Stimulated activated CD4-positive, alpha-beta T cell treated with anti-CD3 and anti-CD28 coated beads, TNF-alpha, amount 100 ng/mL, for 4 hours (primary cell): ENCODE measurements at places on chromosomes 7 and 10.

- no peak for DNase-seq
These were observed 103.5 kb downstream of the RPS24 start for GRCh38 chr10:78137147-78137546.

DNA sequence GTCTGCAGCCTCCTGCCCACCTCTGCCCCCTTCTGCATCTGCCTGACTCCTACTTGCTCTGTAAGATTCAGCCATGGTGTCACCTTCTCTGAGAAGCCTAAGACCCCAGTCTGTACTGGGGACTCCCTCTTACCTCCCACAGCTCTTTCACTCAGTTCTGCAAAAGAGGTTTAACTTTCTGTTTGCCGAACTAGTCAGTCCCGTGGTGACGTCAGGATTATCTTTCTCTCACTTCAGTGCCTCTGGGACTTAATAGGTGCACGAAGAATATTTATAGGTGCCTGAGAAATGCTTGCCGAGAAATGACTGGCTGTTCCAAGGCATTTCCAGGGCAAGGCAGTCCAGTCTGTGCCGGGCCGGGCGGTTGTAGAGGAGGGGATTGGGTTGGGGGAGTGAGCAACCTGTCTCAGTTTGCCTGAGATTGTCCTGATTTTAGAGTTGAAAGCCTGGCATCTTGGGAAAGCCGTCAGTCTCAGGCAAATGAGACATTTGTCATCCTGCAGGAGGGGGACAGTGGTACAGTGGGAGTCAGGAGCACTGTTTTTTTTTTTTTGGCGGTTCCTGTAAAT, 227.5 kb upstream of the NPVF start:
- DNase-seq: no peak

DNA sequence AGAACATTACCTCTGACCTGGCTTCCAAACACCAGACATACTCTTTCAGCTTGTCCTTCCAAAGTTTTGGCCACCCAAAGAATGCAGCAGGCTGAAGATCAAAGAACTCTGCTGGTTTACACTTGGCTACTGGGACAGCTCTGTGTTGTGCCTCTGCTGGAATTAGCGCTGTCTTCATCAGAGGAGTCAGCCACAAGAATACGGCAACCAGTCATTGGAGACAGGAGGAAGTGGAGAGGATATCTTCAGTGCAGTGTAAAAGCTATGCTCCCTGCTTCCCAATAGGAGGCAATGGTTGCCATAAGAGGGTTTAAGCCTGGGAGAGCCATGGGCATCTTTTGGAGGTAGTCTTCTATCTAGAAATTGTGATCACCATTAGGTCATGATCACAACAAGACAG, 126.7 kb upstream of the WNT16 start:
- no peak for DNase-seq

GRCh38 chr10:5355594-5356301, 9.0 kb upstream of the UCN3 start:
- no peak for DNase-seq

DNA sequence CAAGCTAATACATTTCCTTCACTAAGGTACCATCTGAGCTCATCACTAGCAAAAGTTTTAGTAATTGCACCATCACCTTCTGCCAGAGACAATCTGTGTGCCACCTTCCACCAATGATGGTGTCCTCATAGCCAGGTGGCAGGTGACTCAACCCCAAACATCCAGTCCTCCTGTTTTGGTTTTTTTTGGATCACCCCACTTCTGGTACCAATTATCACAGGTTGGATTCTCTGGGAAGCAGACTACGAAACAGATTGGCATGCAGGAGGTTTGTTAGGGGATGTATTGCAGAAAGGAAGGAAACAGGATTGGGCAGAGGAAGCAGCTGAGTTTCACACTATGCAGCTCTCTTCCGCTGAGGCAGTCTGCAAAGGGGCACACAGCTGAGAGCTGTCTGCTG, 4.5 kb upstream of the TACC2 start:
- DNase-seq: no peak

GRCh38 chr7:44705434-44705833, 43.2 kb upstream of the ZMIZ2 start:
- DNase-seq: no peak

- no peak for DNase-seq
These were observed 211.1 kb downstream of the MGMT start for GRCh38 chr10:129678186-129678585.

GRCh38 chr10:31864834-31865518, 63.7 kb downstream of the ARHGAP12 start:
- DNase-seq: no peak

DNA sequence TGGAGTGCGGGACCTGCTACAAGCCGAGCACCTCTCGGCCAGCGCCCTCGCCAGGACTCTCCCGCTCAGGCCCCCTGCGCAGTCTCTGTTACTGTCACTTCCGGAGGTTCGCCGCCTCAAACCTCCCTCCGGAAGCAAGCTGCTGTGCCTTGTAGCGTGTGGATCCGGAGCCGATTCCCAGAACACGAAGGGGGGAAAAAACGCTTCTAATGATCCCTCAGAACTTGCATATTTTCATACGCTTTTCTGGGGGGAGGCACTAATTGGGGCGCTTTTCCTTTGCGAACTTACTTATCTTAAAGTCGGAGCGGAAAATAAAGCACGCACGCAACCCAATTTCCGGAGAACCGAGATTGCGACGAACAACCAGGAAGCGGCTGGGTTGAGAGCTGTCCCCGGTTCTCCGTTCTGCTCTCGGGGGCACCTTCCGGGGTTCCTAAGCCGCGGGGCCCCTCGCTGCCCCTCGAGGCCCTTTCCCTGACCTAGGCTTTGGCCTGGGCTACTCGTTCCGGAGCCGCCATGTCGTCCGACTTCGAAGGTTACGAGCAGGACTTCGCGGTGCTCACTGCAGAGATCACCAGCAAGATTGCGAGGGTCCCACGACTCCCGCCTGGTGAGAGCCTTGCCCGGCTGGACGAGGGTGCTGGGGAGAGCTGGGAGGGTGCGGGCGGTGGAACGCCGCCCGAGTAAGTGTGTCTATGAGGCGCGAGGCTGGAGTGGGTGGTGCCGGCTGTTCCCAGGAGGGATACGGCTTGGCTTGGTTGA, at the start of the genes VTI1A and ZDHHC6:
Gene VTI1A (plus strand): TSS at position 361 of the 765 bp plus-strand sequence. CDS start 159 bp downstream, at position 520.
Gene ZDHHC6 (minus strand): TSS at position 60 of the 765 bp plus-strand sequence. CDS start 1,478 bp downstream, outside the sequence.
- DNase-seq: peak; percentile 61

GRCh38 chr10:91210014-91210413, 10.4 kb upstream of the PCGF5 start:
- DNase-seq: no peak

- DNase-seq: no peak
These were observed 572.6 kb downstream of the DNAJB6 start for GRCh38 chr7:157909370-157909769.

DNA sequence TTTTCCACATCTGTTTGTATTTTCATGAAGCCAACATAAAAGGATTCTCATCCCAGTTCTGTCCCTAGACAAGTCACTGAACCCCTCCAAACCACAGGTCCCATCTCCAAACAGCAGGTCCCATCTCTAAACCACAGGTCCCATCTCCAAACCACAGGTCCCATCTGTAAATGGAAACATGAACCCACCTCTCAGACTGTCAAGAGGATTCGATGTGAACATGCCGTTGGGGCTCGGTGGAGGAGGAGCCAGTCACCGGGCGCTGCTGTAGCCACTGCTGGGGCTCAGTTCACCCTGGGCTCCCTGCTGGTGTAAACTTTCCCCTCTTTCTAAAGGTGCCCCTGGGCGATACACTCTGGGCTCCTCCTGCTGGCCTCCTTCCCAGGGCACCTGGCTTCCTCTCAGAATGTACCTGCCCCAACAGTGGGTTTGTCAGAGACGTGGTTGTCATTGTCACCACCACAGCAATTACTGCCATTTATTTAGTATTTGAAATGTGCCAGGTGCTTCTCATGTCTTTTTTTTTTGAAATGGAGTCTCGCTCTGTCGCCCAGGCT, 13.0 kb downstream of the LHPP start:
- no peak for DNase-seq

DNA sequence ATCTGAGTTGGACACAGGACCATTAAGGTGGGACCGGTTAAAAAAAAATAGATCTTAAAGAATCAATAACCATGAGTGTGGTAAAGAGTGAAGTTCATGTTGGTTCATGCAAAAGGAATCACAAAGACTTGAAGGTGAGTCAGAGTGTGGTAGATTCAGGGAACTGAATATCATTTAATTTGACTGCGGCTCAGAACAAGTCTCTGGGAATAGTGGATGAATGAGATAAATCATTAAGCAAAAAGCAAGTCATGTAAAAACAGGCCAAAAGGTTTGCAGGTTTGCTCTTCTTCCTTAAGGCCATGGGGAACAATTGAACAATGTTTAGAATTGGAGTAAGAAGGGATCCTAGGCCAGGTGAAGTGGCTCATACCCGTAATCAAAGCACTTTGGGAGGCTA, 385.8 kb downstream of the ETV1 start:
- no peak for DNase-seq

- no peak for DNase-seq
These were observed 17.8 kb downstream of the ESYT2 start for GRCh38 chr7:158811461-158811860.

- DNase-seq: no peak
These were observed 79.5 kb downstream of the SLC13A1 start for GRCh38 chr7:123120286-123120685.

DNA sequence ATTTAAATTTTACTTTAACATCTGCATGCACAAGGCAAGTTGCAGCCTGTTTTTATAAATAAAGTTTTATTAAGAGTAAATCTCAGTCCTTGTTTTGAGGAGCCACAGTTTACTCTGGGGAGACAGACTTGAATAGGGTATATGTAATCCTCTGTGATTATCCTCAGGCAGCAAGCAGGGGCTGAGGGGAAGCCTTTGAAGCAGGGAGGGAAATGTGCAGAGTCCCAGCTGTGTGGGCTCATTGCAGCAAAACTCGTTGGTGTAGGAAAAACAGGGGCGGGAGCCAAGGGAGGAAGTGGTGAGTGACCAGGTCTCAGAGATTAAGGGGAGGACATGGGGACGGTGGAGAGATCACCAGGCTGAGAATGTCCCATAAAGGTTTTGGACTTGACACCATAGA, 34.3 kb upstream of the SMC3 start:
- no peak for DNase-seq

DNA sequence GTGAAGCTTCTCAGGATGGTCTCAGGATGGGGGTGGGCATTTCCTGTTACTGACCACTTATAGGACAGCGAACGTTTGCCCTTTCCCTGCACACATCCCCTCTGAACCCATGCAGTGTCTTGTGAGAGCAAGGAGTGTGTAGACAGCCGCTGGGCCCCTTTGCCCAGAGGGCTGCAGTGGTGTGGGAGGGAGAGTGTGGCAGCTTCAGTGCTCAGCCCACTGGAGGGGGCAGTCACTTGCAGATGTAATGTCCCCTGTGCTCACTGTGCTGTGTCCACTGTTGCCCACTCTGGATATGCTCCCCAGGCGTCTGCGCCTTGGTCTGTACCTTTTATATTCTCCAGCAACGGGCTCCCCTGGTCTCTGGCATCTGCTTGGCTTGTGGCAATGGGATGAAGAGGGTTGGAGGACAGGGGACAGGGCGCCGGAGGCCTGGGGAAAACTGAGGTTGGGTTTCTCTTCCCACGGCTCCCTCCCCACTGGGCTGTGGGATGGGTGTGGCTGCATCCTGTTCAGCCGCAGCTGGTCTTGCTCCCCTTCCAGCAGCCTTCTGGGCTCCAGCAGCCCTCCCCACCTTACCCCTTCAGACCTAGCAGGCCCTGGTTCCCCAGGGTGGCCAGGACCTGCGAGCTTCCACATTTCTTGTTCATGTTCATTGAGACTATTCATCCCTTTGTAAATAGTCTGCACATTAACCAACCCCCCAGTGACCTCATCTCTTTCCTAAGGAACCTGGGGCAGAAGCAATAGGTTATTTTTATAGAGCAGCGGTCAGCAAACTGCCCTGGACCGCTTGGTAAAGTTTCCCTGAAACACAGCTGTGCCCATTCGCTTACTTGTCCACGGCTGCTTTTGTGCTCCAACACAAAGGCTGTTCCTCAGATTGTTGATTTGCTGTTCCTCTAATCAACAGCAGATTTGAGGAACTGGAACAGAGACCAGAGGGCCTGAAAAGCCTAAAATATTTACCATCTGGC, 6.1 kb downstream of the ZNF789 start:
- no peak for DNase-seq

DNA sequence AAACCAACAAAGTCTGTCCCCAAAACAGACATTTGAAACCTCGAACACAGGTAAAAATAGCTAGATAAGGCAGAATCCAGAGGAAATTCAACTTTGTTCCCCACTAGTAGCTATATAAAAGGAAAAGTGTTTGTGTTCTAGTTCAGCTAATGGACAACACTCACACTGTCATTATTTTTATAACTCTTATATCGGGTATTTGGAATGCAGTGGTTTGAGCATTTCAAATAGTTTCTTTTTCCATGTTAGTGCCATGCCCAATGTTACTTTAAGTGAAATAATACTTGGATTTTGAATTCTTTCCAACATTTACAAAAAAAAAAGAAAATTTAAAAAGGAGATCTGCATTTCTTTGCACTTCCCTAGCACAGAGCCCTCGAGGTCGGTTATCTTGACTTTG, 213.6 kb downstream of the DOCK4 start:
- no peak for DNase-seq

- no peak for DNase-seq
These were observed 8.3 kb downstream of the GPR85 start for GRCh38 chr7:113078331-113078730.

GRCh38 chr7:108265007-108265406, 134.8 kb upstream of the LAMB4 start:
- DNase-seq: no peak

DNA sequence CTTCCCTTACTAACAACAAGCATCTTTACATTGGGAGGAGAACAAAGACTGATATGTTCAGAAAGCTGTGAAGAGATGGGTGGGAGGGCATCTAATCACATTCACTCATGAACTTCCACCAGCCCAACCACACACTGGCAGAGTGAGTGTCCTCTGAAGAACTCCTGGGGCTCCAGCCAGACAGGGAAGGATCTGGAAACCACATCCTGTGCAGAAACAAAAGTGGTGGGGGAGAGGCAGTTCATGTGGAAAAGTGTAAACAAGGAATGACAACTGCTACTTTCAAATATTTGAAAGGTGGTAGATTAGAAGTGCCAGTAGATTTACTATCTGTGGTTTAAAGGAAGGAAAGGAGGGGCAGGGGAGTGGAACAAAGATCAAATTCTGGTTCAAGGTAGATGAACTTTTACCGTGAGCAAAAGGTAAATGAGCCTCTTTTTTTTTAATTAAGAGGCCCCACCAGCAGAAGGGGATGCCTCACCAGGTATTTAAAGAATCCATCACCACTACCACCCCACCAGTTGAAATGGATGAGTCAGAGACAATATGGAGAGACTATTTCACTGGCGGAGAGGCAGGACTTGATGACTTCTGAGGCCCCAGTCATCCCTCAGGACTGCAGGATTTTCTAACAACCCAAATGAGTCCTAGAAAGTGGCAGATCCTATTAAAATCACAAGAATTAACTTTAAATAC, 34.5 kb downstream of the GOT1 start:
- no peak for DNase-seq
